SK-MEL-5 (cell line): ENCODE measurements at places on chromosomes 2 and 18.

DNA sequence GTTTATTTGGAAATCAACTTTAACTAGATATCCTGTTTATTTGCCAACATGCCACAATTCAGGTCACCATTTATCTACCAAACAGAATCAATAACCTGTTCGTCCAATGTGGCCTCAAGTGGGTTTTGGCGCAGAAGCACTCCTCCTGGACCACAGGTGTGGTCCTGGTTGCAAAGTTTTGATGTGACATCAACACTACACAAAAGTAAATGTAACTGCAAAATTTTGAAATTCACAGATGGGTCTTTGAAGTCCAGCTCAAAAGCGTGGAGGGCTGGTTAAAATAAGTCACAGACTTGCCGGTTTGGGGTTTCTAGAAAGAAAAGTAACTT lies 474 bp upstream of the GCA start:
- no peak for DNase-seq

GRCh38 chr2:205681401-205682238 lies 681 bp upstream of the NRP2 start:
- no peak for DNase-seq

GRCh38 chr2:176018708-176019107 lies 16.6 kb upstream of the LNPK start:
- no peak for DNase-seq

GRCh38 chr2:191245869-191246531 lies 796 bp downstream of the MYO1B start:
- DNase-seq: peak; percentile 69

DNA sequence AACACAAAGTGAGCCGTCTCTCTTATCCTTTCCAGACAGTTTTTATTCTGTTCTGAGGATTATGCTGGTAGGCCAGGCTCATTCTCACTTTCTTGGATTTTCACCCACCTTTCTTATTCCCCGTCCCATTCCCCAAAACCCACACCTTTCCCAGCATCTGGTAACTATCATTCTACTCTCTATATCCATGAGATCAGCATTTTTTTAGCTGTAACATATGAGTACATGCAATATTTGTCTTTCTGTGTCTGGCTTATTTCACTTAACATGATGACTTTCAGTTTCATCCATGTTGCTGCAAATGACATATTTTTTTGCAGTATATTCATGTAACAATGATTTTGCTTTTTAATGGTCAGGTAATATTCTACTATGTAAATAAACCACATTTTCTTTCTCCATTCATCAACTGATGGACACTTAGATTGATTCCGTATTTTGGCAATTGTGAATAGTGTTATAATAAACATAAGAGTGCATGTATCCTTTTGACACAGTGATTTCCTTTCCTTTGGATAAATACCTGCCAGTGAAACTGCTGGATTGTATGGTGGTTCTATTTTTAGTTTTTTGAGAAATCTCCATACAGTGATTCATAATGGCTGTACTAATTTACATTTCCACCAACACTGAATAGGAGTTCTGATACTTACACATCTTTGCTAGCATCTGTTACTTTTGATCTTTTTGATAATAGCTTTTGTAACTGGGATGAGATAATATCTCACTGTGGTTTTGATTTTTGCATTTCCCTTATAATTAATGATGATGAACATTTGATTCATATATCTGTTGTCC lies 289.3 kb downstream of the RPRM start:
- no peak for DNase-seq

DNA sequence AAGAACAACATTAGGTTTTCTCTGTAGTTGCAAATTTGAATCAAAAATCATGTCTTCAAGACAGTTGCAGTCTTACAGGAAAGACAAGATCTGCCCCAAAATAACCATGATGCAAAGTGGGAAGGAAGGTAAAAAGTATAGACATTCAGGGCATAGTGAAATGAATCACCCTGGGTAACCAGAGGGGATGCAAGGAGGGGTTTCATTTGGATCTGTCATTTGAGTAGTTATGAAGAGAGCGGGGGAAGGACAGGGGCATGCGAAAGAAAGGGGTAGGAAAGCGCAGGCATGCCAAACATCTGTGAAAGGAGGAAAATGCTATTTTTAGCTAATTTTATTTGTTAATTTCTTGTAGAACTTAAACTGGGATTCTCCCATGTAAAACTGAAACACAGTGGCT lies 219.1 kb upstream of the BOD1L2 start:
- no peak for DNase-seq

GRCh38 chr2:173008786-173009185 lies 66.9 kb upstream of the MAP3K20 start:
- DNase-seq: no peak

DNA sequence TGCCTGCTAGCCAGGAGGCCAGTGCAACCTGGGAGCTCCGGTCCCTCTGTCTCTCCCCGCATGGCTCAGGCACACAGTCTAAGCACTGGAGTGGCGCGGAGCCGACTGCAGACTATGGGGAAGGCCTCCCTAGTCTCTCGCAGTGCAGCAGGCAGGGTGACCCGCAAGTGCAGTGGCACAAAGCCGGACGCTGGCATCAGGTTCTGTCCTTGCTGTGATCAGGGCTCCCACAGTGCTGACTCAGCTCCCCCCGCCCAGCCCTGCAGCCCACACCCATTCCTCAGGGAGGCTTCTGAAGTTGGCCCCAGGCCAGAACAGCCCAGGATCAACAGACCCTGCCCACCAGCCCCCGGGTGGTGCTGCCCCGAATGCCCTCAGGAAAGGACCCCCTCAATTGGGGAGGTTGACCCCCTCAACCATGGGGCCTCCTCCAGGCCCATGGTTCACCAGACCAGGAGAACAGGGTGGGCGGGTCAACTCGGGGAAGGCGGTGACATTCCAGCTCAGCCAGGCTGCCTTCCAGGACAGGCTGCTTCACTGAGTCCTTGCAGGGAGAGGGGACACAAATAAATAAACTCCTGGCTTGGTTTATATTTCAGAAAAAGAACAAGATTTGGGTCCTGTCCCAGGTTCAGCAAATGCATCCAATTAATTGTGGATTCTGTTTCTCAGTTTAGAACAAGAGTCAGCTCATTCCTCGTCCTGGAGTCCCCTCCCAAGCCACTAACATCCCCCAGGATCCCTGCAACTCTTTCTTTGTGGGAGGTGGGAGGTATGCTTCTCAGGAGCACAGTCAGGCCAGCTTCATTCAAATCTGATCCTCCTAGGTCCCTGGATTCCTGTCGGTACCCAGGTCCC lies 12.2 kb downstream of the BIN1 start:
- no peak for DNase-seq
